ENCODE measurements at places on chromosomes 7 and 10.

DNA sequence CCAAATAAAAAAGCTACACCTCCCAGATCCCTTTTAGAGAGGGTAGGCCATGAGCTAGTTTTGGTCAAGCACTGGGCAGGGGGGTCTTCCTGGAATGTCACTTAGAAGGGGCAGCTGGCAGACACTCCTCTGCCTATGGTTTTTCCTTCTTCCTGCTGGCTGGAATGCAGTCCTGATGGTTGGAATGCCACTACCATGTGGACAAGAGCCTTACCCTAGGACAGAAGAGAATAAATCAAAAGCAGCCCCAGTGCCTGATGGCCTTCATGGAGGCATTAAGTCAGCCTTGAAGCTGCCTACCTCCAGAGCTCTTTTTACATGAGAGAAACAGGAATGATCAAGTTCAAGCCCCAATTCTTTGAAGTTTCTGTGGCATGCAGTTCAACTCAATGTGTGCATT is 43.5 kb upstream of the SORBS1 start:
- DNase-seq: no peak

DNA sequence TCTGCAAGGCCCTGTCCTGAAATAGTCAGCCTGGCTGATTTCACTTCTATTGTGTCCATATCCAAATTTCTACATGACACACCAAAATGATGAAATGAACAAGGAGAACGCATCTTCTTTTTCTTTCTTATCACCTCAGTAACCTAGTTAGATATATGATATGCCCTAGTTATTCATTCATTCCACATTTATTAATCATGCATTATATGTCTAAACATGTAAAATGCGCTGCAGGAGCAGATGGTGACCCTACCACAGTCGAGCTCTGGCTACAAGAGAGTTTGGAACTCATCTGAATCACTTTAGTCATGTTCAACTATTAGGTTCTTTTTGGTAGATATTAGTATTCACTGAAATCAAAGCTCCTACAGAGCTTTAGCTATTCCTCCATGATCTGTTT is 31.8 kb upstream of the VPS41 start:
- DNase-seq: no peak

- no peak for DNase-seq
Measured at GRCh38 chr10:31147210-31147608, 115.5 kb upstream of the ZNF438 start.

DNA sequence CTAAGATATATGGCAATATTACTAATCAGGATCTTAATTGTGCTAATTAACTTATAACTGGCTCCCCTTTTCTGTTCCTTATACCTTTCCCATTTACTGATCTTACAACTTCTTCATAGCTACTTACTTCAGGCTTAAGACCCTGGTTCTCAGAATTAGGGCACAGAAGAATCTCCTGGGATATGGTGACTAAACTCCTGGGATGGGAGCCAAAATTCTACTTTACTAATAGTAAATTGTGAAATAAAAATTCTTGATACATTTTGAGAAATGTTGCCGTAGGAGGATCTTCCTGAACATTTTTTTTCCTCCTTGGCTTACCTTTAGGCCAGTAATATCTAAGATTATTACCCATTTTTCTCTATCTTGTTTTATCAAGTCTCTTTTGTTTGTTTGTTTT is 309.5 kb downstream of the ATRNL1 start:
- DNase-seq: no peak

DNA sequence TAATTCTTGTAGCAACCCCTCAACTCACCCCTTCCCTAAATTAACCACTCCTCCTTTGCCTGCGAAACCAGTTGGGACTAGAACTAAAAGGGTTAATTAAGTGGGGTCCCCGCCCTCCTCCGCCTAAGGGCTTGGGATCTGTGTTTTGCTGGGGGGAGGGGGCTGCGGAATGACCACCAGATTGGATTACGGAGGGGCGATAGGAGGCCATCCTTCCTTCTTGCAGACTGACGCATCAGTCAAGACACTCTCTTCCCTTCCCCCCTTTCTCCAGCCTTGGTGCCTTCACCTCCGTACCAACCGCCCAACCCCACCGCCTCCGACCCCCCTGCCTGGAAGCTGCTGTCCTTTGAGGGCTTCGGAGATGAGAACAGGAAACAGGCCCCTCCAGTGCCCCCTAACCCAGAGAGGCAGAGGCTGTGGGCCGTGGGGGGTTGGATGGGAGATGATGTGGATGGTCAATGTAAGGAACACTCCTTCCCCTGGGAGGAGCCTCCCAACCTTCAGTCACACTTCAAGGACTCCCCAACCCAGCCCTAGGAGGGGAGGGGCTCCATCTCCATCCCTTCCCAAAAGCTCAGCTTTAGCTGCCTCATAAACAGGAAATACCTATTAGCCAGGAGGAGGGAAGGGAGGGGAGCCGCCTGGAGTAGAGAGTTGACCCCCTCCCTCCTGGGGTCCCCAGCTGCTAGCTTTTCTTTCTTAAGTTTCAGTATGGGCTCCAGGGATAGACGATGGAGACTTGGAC is 997 bp upstream of the LDB1 start:
- no peak for DNase-seq

GRCh38 chr10:110356628-110357245 is 52.0 kb upstream of the SMNDC1 start:
- peak; percentile 36 for DNase-seq

DNA sequence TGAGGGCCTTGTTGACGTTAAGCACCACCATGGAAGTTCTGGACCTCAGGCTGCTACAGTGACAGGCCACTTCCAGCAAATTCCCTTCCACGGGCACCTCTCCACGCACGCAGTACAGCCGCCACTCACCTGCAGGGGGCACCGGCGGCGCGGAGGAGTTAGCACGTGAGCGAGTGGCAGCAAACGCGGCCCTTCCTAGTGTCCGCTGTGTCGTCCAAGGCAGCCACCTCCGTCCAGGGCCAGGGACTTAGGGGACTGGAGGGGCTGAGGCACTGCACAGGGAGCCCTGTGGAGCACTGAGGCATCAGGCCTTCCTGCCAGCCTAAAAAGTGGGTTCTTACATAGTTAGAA is 164.4 kb downstream of the SVIL start:
- DNase-seq: no peak

- DNase-seq: no peak
Measured at GRCh38 chr10:2777666-2778355, 289.5 kb upstream of the PFKP start.

DNA sequence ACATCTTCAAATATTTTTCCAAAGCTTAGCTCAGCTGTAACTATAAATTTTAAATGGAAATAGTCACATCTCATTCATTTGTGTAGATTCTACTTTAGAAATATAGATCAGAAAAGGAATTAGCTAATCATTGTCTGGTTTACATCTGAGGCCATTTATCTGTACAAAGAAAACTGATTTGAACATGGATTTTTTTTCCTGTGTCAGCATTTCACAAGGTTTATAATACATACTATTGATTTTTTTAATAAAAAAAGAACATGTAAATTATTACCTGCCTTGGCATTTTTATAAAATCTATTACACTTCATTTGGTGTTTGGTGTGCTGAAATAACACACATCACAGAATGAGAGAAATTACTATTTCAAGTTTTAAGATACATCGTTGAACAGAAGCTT is 3.5 kb upstream of the GPR37 start:
- DNase-seq: no peak

DNA sequence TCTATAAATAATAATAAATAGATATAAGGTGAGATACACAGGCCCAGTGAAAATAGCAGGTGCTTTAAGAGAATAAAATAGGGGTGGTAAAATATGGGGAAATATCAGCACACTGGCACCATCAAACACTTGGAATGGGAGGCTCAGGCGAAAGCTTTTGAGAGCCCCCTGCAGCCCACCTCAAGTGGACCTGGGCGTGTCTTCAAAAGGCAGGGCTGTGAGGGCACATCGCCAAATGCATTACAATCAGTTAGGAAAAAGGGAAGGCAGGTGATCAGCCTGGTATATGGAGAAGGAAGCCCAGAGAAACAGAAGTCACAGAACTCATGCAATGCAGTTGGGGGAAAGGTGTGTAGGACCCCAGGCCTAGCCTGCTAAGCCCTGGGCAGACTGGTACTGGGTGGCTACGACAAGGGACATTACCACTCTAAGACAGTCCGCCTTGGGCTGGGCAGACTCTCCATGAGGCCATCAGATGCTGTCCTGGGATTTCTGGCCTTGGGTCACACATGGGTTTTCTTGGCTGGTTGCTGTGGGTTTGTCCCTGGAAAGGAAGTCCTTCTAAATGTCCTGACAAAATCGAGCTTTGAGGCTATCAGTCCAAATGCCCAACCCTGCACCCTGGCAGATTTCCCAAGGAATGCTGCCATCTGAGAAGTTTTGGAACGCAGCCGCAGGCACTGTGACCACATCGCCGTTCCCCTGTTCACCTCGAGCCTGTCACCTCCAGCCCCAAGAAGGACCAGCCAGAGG is 330.6 kb downstream of the GRID1 start:
- DNase-seq: no peak

- no peak for DNase-seq
Measured at GRCh38 chr7:46393142-46393541, 472.1 kb upstream of the IGFBP3 start.

DNA sequence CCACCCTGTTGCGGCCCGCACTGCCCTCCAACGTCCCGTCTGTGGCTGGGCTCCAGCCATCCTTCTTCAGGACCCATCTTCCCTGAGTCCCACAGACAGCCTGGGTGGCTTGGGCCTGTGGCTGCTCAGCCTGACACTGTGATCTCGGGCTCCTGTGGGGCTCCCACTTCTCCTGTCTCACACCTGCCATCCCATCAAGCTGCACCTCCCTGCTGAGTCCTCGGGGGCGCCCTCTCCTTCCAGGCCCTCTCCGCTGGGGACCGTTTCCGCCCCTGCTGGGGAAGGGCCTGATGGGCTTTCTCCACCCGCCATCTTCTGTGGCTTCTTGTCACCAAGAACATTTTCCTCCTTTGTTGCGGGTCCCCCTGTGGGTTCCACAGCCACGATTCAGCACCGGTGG is 173.8 kb upstream of the PPP2R2D start:
- DNase-seq: no peak

- DNase-seq: no peak
Measured at GRCh38 chr7:117707080-117707479, 166.2 kb downstream of the CTTNBP2 start.

- DNase-seq: no peak
Measured at GRCh38 chr10:24952707-24953645, 570 bp upstream of the PRTFDC1 start.

GRCh38 chr7:1052031-1052818 is 7.9 kb downstream of the GPR146 start:
- DNase-seq: no peak

DNA sequence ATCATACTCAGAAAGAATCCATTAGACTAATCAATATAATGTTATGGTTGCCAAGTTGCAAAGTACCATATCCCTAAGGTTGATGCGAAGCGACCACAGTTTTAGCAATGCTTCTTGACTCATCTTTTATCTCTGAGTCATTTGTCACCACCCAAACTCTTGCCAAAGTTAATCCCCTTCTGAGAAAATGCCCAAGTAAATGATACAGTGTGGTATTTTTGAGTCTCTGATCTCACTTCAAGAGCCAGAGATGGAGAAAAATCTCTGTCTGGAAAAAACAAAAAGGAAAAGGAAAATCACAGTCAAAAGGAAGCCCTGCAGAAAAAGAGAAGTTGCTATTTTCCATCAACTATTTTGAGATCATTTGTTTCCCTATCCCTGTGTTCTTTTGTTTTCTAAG is 26.7 kb upstream of the OTUD1 start:
- DNase-seq: no peak

Data from stimulated activated CD4-positive, alpha-beta T cell treated with anti-CD3 and anti-CD28 coated beads, Interleukin-1b, Interleukin-23, amount 100 ng/mL, for 24 hours (primary cell).